ENCODE measurements at places on chromosomes 7 and 10.
A peak's percentile ranks its signal among the peaks of the same experiment; 100 is the strongest.

GRCh38 chr7:136000288-136000913, 23.2 kb upstream of the MTPN start:
- no peak for DNase-seq

GRCh38 chr7:106089647-106090046, 22.5 kb downstream of the SYPL1 start:
- DNase-seq: peak; percentile 53

GRCh38 chr10:78442836-78443550, 409.3 kb downstream of the RPS24 start:
- DNase-seq: no peak

- DNase-seq: no peak
Measured at GRCh38 chr7:103501206-103501605, 55.2 kb upstream of the SLC26A5 start.

GRCh38 chr7:100433592-100434296, 2.6 kb downstream of the PPP1R35 start:
- DNase-seq: peak; percentile 47

GRCh38 chr7:101017064-101017777, 2.7 kb upstream of the MUC17 start:
- peak; percentile 31 for DNase-seq

- no peak for DNase-seq
Measured at GRCh38 chr10:88064608-88065382, 201.4 kb downstream of the PTEN start.

DNA sequence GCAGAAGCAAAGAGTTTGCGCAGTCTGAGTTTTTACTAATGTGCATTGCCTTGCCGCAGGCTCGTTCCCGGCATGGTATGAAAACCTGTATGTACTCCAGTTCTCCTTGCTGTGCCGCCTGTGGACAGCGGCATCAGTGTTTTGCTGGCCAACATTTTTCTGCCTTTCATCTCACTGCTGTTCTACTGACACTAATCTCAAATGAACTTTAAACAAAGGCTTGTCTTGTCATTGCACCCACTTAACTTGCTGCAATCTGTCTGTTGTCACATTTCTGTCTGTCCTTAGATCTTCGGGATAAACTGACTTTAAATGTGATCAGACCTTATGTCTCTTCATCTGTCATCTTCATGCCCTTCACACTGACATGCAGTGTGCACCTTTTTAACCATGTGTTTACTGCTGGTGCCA, 71.7 kb upstream of the ZNRF2 start:
- DNase-seq: no peak

DNA sequence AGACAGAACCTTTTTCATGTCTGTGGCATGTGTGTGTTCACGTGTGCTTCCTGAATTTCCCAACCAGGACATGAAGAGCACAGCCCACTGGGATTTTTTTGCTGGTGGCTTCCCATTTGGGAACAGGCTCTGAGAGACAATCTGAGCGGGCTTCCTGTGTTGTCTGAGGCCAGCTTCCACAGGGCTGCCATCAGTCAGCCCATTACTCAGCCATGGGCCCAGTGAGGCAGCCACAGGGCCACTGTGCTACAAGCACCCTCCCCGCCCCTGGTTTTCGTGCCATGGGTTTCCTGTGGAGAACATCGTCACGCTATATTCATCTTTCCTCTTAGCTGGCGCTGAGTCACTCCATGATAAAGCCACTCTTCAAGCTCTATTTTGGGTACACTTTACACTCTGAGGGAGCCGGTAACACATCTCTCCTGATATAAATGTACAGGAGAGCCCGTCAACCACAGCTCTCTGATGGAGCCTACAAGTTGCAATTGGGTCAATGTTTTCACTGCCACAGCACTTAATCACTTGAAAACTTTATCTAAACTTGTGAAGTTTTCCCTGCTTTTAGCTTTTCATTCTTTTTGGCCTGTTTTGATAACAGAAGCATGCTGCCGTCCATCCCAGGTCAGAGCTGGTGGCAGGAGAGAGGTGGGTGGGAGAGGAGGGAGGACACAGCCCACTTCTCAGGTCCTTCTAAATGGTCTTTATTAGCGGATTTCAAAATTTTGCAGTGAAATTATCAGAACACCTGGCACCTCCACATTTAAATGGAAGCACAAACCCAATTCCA, 96.9 kb downstream of the HIPK2 start:
- DNase-seq: no peak

DNA sequence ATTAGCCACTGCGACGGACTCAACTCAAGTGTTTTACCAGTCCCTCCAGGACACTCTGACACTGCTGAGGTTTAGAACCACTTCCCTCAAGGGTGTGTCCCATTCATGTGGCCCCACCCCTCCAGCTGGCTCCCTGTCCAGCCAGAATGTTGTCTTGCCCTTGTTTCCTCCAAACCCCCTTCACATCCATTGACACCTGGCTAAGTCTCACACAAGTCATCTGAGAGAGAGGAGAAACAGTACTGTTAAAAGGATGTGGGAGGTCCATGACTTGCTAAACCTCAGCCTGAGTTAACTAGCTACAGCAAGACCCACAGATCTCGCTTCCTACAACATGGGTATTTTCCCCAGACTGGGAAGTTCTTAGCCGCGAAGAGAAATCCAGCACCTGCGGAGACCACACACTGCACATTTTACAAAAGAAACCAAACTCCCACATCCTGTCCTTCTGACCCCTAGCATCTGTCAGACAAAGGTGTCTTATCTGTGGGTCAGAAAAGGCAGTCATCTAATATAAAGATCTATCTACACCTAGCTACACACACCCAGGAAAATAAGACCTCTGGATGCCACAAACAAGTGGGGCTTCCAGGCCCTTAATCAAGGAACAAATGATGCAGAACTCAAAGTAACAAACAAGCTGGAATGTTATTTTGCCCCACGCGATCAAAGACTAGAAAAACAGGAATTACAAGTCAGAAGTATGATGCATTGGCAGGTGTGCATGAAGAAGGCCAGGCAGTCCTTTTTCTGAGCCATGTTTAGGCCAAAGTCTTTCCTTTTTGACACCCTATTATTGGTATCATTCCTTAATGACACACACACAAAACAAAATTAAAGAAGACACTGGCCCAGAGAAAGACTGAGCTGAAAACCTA, 13.9 kb downstream of the OSBPL3 start:
- peak; percentile 67 for DNase-seq

DNA sequence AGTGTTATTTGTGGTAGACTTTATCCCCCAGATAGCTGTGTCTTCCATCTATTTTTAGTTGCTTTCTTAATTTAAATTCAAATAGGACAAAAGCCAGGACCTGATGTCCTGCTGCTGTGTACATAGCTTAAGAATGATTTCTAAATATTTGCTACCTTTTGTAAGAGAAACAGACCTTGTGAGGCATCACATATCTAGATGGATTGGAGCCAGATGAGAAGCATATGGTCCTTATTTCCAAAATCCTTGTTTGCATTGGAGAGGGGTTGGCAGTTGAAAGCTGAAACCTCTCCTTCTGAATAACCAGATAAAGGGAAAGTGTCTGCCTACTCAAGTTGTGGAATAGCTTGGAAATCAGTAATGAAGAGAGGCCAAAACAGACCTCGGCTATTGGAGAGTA, 50.7 kb upstream of the AMPH start:
- DNase-seq: no peak

GRCh38 chr10:73926152-73926764, 15.3 kb downstream of the PLAU start:
- DNase-seq: no peak

GRCh38 chr10:60495338-60496055, 105.8 kb upstream of the ANK3 start:
- no peak for DNase-seq

- DNase-seq: no peak
Measured at GRCh38 chr7:49264530-49264929, 340.2 kb downstream of the CDC14C start.

DNA sequence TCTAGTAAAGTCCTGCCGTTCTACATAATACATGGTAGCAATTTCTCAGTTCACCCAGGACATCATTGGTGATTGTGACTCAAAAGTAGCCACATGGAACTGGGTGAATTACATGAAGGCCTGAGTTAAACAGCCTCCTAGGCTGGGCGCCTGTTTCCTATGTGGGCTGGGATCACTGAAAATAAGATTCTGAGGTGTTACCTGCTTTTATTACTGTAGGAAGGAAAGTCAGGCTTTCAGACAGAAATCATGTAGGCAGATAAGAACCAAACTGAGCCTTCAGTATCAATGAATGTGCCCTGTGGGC, 160.4 kb downstream of the CAMK1D start:
- DNase-seq: no peak

GRCh38 chr10:59585046-59585700, 124.5 kb downstream of the SLC16A9 start:
- no peak for DNase-seq

DNA sequence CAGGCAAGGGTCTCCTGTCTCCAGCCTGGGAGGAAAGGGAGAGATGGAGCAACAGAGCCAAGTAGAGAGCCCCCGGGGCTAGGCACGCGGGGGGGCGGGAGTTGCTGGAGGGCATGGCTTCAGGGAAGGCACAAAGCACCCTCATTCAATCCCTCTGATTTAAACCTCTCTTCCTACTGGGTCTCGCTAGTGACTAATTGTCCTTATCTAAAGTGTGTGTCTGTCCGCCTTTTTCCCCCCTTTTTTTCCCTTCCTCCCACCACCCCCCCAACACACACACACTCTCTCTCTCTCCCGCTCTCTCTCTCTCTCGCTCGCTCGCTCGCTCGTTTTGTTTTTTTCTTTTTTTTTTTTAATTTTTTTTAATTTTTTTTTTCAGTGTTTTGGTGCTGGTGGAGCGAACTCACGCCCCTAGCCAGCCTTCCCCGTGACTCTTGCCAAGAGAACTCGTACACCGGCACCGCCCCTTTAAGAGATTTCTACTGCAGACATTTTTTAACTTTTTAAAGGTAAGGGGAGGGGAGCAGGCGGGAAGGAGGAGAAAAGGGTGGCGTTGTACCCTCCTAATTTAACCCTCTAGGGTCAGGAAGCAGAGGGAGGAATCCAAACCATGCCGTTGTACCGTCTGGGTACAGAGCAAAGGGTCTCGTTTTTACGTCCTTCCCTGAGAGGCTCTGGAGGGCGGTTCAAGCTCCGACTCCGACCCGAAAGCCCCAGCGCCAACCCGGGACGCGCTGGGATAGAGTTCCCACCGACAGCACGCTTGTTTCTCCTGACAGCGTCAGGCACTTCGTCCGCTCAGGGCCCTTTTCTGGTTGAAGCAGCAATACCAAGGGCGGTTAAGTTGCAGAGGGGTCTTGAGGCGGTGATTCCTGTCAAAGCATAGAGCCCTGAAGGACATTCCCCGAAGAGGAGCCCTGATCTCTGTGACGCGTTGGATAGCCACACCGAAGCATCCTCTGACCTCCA, at the start of gene HPSE2:
TSS of gene HPSE2 (minus strand) at position 195 of the 969 bp plus-strand sequence.
- DNase-seq: no peak

DNA sequence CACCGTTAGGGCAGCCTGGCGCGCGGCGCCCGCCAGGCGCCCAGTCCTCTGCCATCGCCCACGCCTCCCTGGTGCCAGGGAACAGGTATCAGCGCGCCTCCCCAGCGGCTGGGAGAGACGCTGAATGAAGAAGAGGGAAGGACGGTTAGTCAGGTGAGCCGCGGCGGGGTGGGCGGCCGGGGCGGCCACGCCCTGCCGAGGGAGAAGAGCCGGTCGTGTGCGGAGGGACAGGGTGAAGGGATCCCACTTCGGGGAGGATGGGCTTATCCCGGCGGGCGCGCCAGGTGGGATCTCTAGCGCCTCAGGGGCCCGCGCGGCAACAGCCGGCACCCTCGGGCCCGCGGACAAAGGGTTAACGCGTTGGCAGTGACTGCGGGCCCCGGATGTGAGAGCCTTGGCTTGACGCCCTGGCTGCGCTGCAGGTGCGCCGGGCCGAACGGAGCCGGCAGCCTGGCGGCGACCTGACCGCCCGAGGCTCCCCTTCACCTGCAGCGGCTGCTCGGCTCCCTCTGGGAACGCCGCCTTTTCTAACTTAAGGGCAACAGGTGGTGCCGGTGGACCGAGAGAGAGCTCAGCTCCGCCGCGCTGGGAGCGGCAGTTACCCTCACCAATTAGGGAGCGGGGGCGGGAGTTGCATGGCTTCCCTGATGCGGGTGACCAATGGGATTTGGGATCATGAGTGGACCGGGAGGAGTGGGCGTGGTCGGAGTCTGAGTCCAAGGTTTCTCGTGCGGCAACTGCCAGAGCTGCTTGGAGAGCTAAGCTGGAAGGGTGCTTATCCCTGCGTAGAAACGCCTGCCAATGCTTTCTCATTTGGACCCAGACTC, at the start of gene ARL4A:
TSS of gene ARL4A (plus strand) at position 743 of the 827 bp plus-strand sequence. CDS start 622 bp downstream, outside the sequence.
- peak; percentile 91 for DNase-seq

GRCh38 chr7:45416846-45417245, 157.3 kb upstream of the ADCY1 start:
- no peak for DNase-seq

GRCh38 chr10:124646483-124647352, 97.5 kb downstream of the FAM53B start:
- no peak for DNase-seq
